ENCODE measurements at places on chromosomes 5 and 9. TPM values are rescaled to one million over a fixed set of nuclear protein-coding genes. Genes with fewer than 3 reads are reported as not detected.

DNA sequence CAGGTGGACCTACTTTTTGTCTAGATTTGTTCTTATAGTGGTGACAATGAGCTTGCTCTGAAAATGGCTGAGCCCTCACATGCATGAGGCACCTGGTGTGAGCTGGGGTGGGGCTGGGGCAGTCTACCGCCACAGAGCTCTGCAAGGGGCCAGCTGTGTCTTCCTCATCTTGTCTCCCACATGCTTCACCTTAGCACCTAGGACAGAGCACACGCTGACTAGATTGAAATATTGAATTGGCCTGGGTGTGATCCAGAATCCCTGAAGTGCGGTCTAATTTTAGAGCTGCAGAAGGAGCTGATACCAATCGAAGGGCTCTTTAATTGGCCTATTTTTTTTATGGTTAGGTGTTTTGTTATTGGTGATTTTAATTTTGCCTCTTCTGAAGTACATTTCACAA is 126.1 kb upstream of the NFIB start:
- no peak for DNase-seq

DNA sequence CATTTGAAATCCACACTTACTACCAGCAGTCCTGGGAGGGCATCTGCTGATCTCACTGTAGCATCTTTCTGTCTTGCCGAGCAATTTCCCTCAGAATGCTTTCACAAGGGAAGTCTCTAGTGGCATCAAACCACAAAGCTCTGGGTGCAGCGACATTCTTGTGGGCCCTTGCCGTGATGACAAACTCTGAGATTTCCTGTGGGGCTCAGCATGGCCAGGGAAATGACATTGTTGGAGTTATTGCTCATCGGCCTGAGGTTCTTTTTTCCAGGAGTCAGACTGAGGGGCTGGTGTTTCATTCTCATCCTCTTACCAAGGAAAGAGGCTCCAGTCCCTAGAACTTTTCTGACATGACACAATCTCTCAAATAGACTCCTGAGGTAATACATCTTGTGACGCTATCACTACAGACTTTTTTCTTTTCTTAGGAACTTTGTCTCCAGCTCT is 51.4 kb downstream of the PFDN1 start:
- DNase-seq, result no peak

DNA sequence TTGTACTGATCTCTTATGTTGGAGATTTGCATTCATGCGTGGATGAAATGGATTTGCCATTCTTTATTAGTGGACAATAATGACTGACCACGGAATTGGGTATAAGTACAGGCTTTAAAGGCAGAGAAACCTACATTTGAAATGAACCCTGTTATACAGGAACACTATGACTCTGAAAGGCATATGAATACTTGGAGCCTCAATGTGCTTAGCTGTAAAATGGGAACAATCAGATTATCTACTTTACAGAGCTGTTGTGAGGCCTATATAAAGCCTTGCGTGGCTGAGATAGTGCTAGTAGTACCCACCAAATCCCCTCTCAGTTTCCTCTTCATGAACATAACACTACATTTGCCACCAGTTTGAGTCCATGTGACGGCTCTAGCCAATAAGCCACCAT is 18.9 kb upstream of the MGAT1 start:
- no peak for DNase-seq

- no peak for DNase-seq
These were observed 41.0 kb upstream of the PRDM9 start for GRCh38 chr5:23466401-23466912.

- no peak for DNase-seq
These were observed 19.6 kb upstream of the FLT4 start for GRCh38 chr5:180668835-180669596.

DNA sequence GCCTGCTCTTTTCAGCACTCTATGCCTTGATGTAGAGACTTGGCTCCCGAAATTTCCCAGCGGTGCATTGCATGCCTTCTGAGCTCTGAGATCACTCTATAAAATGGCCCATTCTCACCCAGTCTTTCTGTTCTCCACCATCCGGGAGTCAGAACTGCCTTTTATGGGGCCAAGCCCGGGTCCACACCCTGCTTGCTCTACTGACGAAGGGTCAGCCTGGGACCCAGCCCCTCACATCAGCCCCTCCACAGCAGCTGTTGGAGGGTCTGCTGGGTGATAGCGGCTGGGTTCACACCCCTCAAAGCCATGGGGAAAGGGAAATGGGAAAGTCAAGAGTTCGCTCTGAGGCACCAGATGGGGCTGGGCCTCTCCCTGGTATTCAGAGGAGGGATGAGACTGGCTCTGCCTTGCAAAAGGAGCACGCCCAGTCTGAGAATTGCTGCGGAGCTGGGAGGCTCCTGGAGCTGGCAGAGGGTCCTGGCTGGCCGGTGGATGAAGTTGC is 66.0 kb upstream of the ORM1 start:
- DNase-seq, result no peak

SEC24A gene
- 10.9 TPM for polyA plus RNA-seq

RIGI gene
- 0.31 TPM for polyA plus RNA-seq
